ENCODE measurements at places on chromosomes 7 and 10.

GRCh38 chr10:74898201-74898976 is 72.0 kb downstream of the KAT6B start:
- no peak for DNase-seq

DNA sequence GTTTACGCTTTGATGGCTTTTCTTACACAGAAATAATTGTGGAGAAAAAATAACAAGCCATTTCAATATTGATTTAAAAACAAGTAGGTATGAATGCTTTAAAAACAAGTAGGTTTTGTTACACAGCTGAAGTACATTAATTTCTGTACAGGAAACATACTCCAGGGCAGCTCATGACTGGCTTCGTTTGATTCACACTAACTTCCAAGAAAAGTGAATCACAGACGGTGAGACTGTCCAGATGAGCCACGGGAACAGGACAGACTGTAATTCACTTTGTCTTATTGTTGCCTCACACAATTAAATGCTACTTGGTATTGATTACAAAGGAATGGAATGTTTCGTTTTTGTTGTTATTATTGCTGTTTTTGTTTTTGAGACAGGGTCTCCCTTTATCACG is 26.6 kb upstream of the SNX10 start:
- DNase-seq = no peak

- no peak for DNase-seq
Observed at GRCh38 chr7:145031162-145031561, 195.3 kb upstream of the TPK1 start.

DNA sequence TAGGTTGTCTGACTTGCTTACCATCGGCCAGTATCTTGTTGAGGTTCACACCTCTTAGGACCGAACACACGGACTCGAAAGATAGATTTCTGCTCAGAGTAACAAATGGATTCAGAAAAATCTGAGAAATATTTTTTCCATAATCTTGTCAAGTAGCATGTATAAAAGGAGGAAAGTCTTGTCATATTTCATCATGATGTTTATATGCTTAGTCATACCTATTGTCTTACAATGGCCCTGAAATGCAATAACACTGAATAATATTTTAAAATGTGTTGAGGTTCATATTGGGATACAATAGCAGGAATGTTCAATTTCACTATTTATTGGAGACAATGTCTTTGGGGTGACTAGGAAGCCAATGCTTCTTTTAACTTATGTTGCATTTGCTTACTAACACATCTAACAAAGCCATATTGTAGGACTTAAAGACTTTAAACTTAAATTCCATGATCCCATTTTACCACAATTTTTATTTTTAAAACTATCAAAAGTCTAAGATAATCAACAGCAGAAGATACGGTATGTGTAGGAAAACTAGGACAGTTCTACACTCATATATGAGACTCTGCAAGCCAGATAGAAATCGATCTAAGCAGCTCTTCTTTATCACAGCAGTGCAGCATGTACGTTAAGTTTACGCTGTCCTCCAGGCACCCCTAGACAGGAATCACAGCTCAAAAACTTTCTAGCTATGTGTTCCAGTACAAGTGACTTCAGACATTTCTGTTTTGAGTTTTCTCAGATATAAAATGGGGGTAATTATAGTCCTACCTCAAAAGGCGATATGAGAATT is 135.7 kb upstream of the CAV2 start:
- DNase-seq = no peak

- no peak for DNase-seq
Observed at GRCh38 chr7:64551375-64552142, 11.3 kb downstream of the ZNF680 start.

- DNase-seq = no peak
Observed at GRCh38 chr7:85320699-85321476, 134.0 kb upstream of the SEMA3D start.

DNA sequence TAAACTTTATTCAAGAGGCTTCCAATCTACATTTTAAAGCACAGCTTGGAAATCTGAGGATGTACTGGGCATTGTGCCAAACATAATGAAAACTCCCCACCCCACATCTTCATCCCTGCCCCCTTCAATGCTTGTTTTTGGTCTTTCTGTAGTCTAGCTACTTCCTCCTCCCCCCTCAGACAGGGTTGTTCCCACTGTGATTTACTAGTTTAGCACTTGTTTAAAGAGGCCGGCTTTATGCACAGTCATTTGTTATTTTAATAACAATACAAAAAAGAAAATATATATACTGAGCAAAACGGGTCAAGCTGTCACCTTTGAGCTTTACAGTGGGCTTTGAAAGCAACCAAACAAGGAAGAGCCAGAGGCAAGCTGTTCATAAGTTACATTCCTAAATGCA is 132.6 kb downstream of the CHRM2 start:
- no peak for DNase-seq

GRCh38 chr10:18684416-18684815 is 25.2 kb downstream of the ARL5B start:
- DNase-seq = no peak

- no peak for DNase-seq
Observed at GRCh38 chr10:96612055-96612830, 25.4 kb upstream of the TM9SF3 start.

GRCh38 chr10:454860-455259 is 234.6 kb downstream of the DIP2C start:
- DNase-seq = no peak

- DNase-seq = no peak
Observed at GRCh38 chr7:143382791-143383641, 1.9 kb downstream of the ZYX start.

DNA sequence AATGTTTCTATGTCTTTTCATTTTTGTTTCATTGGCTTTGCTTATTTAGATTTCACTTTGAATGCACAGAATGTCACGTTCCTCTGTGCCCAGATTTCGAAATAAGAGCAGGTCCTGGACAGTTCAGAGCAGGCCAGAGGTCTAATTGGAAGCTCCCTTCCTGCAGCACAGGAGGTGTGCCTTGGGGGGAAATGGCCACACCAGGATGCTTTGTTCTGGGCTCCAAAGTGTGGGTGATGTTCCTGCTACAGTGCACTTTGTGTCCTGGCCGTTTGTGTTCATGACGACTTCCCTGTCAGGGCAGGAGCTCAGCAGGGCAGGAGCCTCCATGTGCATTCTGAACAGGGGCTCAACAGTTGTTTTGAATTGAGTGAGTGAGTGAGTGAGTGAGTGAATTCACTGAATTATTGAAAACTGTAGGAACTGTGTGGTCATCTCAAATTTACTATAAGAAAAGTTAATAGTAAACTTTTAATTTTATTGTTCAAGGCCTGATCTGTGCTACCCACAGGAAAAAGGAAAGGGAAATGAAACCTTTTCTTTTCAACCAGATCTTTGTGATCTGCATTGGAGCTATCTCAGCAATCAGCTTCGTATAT is 109.5 kb upstream of the GJD4 start:
- no peak for DNase-seq

DNA sequence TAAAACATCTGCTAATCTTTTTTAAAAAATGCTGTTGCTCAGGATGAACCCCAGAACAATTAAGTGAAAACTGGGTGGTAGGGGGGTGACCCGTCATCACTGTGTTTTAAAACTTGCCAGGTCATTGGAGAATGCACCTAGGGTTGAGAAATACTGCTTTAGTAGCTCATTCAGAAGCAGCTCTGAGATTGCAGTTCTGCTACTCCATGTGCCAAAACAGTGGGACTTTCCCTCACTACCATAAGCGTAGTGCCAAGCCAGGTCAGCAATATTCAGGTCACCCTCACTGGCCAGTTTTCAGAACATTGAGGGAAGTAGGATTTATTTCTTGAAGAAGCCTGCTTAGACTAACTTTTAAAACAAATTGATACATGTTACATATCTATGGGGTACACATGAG is 5.2 kb downstream of the STEAP2 start:
- no peak for DNase-seq

- no peak for DNase-seq
Observed at GRCh38 chr7:124881981-124882380, 47.6 kb downstream of the POT1 start.

DNA sequence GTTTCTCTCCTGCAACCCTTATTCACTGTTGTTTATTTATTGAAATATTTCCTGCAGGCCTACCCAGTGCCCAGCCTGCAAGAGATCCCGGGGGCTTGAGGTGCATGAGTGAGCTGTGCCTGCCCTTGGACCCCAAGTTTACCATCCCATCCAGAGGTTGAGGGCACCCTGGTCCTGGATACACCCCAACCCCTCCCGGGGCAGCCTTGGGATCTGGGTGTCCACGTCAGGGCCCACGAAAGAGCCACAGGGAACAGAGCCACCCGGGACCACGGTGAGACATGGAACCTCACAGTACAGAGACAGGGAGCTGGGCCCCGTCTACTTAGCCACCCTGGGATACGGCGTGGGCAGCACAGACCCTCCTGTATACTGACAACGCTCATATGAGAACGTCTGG is 28.8 kb upstream of the PDGFA start:
- no peak for DNase-seq

GRCh38 chr10:69449841-69450240 is 1.4 kb upstream of the TSPAN15 start:
- no peak for DNase-seq

DNA sequence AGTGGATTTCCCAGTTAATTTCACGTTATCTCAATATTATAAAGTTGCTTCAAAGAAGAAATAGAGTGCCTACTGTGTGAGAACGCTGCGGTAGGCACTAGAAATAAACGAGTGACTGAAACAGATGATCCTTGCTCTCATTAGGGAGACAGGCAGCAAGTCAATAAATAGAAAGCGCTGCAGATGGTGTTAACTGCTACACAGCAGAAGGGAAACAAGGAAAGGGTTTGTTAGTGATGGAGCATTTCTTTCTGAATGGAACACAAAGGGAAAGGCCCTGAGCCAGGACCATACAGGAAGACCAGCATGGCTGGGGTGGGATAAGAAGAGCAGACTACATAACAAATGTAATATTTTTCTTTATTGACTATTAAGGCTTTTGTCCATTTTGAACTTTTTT is 235.2 kb downstream of the MALRD1 start:
- no peak for DNase-seq

DNA sequence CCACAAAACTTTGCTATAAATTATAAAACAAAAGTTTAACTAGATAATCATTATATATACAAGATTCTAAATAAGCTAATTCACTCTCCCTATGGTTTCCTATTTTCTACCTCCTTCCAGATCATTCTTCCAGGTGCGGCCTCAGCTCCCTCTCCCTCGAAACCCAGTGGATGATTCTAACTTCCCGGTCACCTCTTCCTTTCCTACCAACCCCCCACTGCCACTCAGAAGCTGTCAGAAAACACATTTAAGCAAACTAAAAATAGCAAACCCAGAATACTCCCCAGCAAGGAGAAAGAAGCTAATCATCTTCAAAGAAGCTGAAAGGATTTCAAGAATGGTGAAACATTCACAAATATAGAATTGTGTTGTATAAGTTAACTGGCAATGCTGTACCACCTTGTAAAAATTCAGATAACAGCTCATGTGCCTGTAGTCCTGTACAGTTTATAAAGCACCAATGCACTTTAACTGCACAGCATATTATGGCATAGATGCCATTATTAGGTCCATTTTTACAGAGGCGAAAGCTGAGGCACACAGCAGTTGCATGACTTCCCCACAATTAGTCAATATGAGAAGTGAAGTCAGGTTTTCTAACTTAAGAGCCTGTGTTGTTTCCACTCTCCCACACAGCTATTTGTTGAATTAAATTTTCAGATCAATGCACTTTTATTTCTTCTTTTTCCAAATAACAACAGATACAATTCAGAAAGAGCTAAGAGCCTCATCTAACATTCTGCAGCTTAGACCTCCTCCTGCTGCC is 13.7 kb upstream of the DNTT start:
- no peak for DNase-seq

DNA sequence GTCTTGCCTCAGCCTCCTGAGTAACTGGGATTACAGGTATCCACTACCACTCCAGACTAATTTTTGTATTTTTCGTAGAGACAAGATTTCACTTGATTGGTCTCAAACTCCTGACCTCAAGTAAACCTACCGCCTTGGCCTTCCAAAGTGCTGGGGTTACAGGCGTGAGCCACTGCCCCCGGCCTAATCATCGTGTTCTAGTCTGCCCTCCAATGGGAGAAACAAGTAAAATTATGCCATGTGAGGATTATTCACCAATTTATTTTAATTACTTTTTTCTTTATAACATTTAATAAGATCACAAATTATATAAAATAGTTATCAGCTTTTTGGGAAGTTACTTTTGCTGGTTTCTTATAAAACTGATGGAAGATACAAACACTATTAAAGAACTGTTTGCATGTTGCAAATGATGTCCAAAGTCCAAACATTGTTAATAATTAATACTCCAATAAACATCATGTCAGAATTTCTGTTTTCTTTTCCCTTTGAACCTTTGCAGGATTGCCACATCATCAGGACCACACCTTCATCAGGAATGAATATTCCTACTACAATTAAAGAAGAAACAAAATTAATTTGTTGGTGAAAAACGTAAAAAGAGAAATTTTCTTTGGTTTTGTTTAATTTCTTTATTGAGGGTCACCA is 786 bp upstream of the AKR1C4 start:
- DNase-seq = no peak

DNA sequence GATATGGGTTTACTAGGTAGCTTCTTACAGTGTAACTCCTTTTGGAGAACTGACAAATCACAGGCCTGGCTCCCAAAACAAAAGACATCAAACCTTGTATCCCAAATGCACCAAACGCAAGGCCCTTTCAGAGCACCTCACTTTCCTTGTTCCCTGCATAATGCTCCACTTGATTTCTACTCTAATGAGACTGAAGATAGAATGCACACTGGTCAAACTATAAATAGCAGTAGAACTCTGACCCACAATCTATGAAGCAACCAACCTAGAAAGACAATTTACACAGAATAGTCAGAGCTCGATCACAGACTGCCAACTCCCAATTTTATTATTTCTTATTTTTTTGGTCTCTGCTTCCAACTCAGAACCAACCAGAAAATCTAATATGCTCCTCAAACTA is 214.4 kb downstream of the CACNA2D1 start:
- no peak for DNase-seq

- no peak for DNase-seq
Observed at GRCh38 chr10:89129911-89130310, 77.2 kb downstream of the CH25H start.

GRCh38 chr10:11610826-11611247 is 613 bp downstream of the USP6NL start:
- no peak for DNase-seq

Data from stimulated activated CD8-positive, alpha-beta memory T cell treated with anti-CD3 and anti-CD28 coated beads, Interleukin-12 subunit alpha, Interleukin-12 subunit beta, amount 100 ng/mL, for 1 hour (primary cell).